Stimulated activated CD4-positive, alpha-beta T cell treated with anti-CD3 and anti-CD28 coated beads, Interleukin-12 subunit alpha, Interleukin-12 subunit beta, amount 100 ng/mL, for 4 hours (primary cell): ENCODE measurements at places on chromosomes 7 and 10.

- no peak for DNase-seq
Measured at GRCh38 chr10:132631338-132631735, 93.8 kb downstream of the INPP5A start.

GRCh38 chr10:48412933-48413332, 106.5 kb downstream of the MAPK8 start:
- no peak for DNase-seq

DNA sequence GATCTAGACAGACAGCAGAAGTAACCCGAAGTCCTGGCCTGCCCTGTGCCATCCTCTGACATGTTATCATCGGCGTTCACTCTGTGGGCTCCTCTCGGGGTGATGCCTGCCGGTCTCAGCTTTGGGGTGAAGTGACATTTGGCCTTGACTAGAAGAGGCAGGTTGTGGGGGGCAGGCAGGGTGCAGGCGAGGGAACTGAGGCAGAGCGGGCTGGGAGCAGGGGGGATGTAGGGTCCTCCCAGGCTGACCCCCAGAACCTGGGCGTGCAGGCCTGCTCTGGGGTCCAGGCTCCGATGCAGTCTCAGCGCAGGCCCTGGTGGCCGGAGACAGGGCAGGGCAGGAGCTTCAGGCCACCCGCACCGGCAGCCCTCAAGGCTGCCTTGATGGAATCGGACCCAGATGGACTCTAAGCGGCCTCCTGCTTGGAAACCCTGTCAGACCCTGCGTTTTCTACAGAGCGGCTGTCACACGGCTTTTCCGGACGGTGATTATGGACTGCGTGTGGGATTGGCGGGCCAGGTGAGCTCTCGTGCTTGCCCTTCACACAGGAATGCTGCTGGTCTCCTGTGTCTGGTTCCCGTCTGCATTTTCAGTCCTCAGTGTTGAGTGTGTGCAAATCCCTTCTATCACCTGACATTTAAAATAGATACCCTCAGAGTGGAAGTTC, 842 bp upstream of the JAKMIP3 start:
- DNase-seq = no peak

- no peak for DNase-seq
Measured at GRCh38 chr10:126042354-126042753, 146.0 kb downstream of the FANK1 start.

DNA sequence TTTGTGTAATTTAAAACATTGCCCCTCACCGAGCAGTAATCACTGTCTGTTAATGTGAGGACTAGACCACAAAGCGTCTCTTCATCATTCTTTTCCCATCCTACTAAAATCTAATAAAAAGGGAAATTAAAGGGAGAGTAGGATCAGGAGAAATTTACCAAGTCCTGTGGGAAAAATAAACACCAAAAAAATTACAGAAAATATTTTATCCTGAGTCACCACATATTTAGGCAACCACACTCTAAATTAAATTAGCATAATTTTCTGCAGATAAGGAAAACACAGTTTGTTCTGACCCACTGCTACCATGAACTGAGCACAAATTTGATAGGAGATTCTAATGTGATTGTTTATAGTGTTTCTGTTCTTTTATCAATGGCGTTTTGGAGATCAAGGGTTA, 49.3 kb downstream of the CCDC6 start:
- DNase-seq = no peak
